ENCODE measurements at places on chromosomes 5 and 9.

DNA sequence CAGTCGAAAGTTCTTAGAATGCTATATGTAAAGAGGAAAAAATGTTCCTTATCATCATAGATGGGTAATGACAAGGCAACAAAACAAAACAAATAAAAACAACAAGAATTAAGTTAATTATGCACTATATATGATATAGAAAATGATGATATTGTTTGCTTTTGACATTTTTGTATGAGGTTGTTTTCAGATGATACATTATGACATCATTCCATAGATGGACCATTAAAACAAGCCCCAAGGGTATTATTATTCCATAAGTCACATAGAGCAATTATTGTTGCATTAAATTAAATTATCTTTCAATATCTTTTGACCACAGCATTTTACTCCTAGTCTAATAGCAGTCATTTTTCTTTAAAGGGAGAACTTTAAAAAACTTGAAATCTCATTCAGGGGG lies 56.5 kb upstream of the RICTOR start:
- DNase-seq: no peak

DNA sequence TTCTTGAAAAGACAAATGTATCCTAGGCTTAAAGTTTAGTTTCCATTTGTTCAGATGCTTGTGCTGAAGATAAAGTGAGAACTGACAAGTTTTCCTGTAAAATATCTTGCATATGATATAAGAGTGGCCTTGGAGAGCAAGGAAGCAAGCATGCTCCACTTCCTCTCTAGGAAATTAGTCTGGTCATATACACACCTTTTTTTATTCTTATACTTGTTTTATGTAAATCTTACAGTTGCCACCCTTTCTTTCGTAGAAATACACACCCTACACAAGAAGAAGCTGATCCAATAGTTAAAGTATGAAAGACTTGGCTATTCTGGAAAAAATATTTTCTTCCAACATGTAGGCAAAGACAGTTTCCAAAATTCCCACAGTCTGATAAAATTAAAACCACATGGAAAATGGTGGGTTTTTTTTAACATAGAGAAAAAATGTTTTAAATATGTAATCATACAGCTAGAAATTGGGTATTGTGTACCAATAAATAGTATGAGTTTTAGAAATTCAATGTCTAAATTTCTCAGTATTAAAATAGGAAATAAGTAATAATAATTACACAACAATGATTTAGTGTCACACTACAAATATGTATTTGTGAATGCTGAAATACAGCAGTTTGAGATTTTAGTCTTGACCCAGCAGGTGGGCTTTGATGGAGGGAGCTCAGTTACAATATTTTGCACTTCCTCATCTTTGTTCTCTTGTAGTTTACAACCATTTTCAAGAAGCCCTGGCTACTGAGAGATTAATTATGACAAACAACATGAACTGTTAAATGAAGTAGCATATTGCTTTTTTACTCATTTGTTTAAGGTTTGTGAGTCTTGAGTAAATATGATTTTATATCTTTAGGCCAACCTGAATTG lies 185.7 kb upstream of the GNA14 start:
- DNase-seq: no peak

DNA sequence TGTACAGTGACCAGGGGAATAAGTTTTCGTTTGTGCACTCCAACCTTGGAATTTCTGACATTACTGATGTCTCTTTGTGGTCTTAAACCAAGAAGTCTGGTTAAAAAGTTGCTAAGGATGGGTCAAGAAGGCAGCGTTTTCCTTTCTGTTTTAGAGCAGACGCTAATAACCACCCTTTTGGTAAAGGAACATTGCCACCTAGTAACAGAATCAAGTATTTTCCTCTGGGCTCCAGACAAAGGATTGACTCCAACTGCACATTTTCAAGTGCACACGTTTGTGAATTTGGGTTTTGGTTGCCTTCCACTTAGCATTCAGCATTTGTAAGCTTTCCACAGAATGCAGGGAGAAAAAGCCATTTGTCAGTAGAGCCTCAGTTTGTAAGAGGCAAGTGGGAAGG lies 22.2 kb upstream of the CEP78 start:
- no peak for DNase-seq

DNA sequence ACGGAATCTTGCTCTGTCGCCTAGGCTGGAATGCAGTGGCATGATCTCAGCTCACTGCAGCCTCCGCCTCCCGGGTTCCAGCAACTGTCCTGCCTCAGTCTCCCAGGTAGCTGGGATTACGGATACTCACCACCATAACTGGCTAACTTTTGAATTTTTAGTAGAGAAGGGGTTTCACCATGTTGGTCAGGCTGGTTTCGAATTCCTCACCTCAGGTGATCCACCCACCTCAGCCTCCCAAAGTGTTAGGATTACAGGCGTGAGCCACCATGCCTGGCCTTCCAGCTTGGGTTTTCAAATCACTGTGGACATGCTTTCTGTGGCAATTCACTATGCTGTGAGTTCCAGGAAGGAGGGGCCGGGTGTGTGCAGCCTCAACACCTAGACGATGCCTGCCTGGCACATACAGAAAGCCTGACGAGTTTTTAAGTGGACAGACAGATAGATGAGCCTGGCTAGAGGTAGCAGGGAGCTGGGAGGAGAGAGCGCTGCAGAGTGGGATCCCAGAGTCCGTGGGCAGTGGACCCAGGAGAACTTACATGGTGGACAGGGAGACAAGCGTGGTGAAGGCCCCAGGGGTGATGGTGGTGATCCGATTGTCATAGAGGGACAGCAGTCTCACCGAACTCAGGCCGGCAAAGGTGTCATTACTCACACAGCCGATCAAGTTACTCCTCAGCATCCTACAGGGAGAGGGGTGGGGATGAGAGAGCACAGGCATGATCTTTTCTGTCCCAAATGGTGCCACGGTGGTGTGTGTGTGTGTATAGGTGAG lies 173.4 kb upstream of the PANK3 start:
- no peak for DNase-seq

GRCh38 chr5:68048516-68048915 lies 167.0 kb upstream of the PIK3R1 start:
- DNase-seq: no peak

GRCh38 chr9:115262477-115262876 lies 144.5 kb upstream of the TNC start:
- DNase-seq: no peak

- no peak for DNase-seq
These were observed 66.0 kb upstream of the RNF130 start for GRCh38 chr5:180137401-180138213.

- DNase-seq: no peak
These were observed 55.7 kb upstream of the FANCC start for GRCh38 chr9:95373069-95373681.

GRCh38 chr9:109471475-109472393 lies 26.4 kb downstream of the PTPN3 start:
- no peak for DNase-seq

DNA sequence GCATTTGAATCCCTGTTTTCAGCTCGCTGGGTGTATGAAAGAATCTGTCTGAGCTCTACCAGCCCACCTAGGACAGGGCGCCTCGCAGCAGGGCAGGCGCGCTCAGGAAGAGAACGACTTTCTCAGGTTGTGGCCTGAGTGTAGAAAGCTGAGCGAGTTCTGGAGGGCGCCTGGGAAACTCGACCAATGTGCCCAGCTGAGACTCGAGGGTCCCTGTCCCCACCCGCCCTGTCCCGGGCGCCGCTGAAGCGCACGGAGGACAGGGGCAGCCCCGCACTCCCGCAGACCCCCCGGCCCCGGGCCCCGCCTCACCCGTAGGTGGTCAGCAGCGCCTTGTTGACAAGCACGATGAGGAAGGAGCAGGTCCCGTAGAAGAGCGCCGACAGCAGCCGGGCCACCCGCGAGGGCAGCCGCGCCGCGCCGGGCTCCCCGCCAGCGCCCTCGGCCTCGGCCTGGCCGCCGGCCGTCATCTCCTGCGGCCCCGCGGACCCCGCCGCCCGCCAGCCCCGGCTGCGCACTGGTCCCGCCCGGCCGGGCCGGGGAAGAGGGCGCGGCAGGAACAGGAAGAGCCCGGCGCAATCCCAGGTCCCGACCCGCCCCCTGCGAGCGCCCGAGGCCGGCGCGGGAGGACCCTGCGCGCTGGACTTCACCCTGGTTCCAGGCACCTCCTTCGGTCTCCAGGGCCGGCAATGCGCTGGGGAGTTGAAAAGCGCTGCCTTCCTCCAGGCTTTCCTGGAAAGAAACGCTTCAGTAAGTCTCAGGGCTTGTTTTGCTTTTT lies at the start of gene SLC35D2:
TSS of gene SLC35D2 (minus strand) at position 547 of the 778 bp plus-strand sequence. CDS start at position 470, 77 bp downstream.
- DNase-seq: no peak

DNA sequence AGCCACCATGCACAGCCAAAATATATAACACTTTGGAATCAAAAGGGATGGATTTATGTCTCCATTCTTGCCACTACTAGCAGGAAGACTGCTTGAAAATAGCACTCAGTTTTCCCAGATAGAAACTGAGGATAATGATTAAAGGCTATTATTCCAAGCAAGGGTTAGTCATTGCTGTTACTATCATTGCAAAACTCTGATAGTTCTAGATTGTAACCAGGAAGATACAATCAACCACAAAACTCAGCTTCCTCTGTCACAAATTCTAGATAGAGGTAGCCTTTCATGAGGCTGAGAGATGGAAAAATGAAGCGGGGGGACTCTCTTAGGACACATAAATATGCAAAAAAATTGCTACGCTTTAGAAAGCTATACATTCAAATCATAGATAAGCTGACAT lies 3.1 kb downstream of the ANXA1 start:
- no peak for DNase-seq

DNA sequence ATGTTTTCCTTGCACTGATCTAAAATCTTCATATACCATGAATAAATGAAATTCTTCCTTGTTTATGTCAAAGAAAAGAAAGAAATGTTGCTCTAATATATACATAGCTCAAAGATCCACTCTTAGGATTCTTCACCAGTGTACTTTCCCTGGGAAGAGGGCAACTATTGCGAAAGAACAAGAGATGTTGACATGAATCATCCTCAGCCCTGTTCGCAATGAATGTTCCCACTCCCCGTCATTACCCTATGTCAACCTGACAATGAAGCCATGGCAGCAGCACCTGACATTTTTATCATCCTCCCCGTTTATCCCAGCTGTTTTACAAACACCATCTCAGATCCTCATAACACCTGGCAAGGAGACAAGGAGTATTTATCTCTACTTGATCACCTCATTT lies 409.1 kb upstream of the GRIA1 start:
- no peak for DNase-seq

DNA sequence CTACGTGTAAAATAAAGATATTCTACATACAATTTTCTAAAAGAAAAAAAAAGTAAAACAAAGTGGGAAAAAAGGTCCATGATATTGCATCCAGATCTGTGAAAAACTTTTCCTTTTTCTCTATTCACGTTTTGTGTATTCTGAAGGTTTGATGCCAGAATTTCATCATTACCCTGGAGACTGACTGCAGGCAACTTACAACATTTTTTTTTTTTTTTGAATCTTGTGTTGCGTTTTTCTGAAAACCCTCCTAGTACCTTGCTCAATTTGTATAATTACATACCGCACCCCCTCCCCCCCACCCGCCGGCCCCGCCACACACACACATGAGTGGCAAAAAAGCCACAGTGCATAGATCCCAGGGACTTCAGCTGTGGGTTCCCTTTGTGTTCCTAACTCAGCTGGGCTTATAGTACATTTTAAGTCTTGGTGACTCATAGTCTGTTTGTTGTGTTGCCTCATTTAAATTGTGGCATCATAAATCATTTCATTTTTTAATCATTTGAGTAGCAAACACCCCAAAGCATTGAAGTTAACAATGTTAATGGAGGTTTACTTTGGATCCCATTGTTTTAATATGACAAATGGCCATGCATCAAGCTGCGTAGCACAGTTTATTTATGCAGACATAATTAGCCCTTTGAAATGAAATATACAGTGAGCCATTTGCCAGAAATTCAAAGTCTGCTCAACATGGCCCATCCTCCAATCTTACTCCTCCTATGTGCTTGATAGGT lies 36.0 kb downstream of the PRDM6 start:
- DNase-seq: no peak

- no peak for DNase-seq
These were observed 160.2 kb downstream of the DENND1A start for GRCh38 chr9:123769719-123770118.

DNA sequence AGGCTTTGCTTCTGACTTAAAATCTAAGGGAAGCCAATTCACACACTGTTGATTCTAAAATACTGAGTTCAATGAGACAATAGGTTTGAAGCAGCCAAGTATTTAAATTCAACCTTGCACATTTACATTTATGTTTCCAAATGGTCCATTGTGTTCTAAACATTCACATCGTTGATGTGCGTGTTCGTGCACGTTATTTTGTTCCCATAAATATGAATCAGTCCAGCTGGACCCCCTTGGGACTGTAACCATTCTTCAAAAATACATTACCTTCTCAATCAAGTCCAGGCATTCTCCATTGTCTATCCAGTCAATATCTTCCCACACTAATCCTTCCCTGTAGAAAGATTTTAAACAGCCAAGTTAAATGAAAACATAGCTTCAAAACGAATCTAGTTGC lies 146.4 kb upstream of the RETREG1 start:
- DNase-seq: no peak

GRCh38 chr9:20419533-20419932 lies 202.8 kb downstream of the MLLT3 start:
- DNase-seq: no peak

- no peak for DNase-seq
These were observed 615.5 kb downstream of the TLE1 start for GRCh38 chr9:81073821-81074220.

GRCh38 chr9:104572612-104573011 lies 3.6 kb downstream of the OR13C8 start:
- DNase-seq: no peak

GRCh38 chr5:173697931-173698579 lies 81.6 kb upstream of the BOD1 start:
- DNase-seq: no peak

- no peak for DNase-seq
These were observed 270.4 kb upstream of the TUT7 start for GRCh38 chr9:86624630-86625029.

DNA sequence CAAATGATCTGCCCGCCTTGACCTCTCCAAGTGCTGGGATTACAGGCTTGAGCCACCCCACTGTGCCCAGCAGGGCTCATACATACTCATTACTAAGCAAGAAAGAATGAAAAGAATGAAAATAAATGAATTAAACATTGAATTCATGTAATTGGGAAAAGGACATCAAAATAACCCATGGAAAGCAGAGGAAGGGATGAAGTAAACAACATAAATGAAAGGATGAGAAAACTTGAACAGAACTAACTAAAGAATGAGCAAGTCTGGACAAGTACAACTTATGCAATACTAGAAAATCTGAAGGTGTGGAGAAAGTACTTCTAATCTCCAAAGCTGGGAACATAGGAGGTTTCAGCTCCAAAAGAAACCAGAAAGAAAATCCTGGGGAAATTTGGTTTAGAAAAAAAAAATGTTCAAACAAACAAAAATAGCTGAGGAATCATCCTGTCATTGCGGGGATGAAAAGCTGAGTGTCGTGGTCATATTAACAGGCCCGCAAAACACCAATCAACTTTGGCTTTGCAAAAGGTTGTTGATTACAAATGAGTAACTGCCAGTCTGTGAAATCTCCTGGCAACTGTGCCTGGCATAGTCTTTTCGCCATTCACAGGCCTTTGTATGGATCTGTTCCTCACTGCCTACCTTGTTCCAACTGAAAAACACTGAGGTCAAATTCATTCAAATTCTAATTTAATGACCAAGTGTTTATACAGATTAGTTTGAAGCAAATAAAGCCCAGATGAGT lies 2.3 kb upstream of the AK3 start:
- no peak for DNase-seq

Data from SIG-M5 (cell line).